ENCODE measurements at places on chromosomes 2 and 18. TPM values are rescaled to one million over a fixed set of nuclear protein-coding genes. Genes with fewer than 3 reads are reported as not detected.

The RPRM gene
- not detected for total RNA-seq

The CCDC68 gene
- total RNA-seq = 3.3 TPM

DNA sequence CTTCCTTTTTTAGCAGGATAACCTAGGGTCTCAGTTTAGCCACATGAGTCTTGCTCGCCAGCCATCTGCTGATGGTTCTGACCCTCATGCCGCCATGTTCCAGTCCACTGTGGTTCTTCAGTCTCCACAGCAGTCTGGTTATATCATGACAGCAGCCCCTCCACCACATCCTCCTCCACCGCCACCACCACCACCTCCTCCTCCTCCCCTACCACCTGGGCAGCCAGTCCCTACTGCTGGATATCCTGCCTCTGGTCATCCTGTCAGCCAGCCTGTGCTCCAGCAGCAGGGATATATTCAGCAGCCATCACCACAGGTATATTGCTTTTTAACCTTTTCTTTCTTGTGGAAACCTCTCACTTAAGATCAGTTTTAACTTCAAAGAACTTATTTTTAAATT lies 89.9 kb upstream of the UBXN4 start:
- DNase-seq = no peak

The OST4 gene
- 257 TPM for total RNA-seq

DNA sequence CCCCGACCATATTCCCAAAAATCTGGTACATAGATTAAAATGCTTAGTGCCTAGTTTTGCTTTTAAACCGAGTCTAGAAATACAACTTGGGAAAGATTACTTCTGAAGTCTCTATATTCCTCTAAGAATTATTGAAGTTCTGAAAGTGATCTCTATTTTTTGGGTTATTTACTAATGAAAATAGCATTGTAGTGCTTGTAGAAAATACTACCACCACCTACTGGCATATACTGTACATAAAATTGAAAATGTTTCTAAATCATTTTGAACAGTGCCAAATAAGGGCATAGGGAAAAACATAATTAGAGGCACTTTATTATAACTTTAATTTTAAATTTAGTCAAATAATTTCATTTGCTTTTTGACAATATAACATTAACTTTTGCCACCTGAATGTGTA lies 1399.6 kb upstream of the ZEB2 start:
- DNase-seq = no peak

DNA sequence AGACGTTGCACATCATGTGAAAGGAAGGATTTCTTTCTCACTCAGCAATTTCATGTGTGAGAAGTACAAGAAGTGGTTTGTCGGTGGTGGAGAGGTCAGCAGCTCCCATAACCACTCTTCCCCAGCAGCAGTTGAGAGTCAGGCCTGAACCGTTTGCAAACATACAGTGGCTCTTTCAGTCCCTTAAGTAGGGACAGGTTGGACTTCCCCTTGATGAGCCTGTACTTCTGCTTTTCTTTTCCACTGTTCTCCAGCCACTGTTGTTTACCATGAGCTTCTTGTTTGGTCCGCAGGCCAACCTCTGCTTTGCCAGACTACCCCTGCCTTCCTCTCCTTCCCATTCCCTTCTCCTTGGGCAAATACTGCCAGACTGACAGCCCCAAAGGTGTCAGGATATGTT lies 391.3 kb upstream of the CELF4 start:
- DNase-seq = no peak

DNA sequence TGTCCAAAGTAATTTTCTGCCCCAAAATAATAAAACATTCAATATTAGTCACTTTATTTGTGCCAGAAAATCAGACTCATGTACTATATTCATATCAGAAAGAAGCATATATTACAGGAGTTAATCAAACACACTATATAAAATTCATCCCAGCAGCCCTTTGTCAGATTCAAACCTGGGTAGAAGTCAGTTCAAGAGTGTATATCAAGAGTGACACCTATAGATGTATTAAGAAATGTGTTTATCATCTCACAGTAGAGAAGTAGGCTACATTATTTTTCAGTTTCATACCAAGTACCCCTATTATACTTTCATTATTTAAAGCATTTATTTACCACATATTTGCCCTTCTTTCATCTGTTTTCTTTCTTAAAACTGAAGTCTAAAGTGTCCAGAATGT lies 193.2 kb upstream of the DDX18 start:
- DNase-seq = no peak

DNA sequence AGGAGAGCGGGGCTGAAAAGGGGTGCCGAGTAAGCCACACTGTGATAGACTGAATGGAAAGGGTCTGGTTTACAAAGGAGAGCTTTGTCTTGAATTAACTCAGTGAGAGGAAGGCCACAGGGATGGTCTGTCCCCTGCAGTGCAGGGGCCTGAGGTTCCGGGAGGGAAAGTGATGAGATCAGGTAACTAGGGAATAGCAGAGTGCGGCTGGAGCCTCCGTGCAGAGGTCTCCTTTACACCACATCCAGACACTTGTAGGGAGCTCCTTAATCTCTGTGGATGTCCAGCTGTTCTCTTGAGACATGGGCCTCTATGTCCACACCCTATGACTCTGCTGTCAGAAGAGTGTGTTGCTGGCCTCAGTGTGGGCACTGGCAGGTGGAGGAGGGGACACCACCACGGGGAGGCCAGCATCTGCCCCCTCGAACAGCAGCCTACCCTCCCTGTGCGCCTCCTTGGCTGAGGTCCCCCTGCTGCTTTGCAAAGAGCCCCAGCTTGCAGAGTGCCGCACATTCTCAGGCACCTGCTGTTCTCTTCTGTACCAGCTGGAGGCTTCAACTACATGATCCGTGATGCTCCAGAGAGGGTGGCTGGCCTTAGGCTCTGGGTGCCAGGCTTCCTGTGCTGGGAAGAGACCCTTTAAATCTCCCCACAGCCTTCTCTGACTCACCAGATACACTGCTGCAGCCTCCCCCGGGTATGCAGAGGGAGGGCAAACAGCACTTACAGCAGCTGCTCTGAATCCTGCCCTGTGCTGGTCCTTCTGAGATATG lies 25.9 kb downstream of the ENOSF1 start:
- DNase-seq = no peak

The ALPG gene
- total RNA-seq = not detected

GRCh38 chr2:196263181-196263747 lies 91.9 kb upstream of the STK17B start:
- DNase-seq = peak; percentile 42

DNA sequence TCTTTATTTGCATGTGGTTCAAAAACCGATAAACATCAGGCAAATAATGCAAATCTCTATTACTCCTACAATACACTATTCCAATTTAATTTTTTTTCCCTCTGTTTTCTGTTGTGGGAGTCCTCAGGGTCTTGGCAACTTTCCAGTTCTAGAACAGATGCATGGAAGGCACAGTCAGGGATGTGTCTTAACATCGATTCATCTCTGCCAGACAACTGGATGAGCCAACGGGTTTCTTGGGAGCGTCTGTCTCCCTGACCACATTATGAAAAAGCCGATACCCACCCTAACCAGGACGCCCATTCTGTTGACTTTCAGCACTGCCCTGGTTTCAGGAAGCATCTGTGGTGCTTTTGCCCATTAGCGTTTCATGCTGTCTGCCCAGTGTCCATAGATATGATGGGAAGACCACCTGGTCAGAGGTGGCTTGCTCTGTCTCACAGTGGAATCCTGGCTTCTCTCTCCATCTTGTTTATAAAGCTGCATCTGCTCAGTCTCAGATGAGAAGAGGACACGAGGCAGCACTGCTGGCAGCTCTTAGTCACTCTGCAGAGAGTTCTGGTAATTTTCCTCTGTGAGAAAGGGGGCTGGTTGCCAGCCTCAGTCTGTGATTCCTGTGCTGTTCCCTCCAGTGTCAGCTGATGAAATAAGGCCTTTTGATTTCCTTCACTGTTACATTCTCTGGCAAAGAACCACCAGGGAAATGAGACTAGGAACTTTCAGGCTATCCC lies 57.9 kb upstream of the KCNE4 start:
- DNase-seq = peak; percentile 67

GRCh38 chr2:226169751-226170581 lies 629.7 kb downstream of the IRS1 start:
- no peak for DNase-seq

DNA sequence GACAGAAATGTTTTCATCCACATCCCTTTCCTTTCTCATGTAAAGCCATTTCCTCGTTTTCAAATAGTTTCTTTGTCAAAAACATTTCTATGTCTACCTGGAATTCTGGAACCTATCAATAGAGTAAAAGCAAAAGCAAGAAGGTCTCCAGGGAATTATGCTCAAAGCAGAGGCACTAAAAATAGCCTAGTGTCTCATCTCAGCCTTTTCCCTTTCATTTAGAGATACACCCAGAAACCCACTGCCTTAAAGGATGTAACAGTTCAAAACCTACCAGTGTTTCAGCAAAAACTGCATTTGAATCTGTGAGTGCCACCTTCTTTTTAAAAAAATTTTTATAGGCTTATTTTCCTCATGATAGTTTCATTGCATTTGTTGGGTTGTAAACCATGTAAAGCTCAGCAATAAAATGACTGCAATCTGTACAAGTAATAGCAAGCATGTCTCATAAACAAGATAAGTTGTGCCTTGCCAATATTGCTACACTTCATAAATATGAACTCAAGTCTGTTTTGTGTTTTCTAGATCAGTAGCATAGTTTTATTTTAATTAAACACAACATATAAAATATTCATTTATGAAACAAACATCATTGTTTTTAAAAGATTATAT lies 927.3 kb upstream of the ACVR2A start:
- DNase-seq = no peak

- DNase-seq = no peak
Measured at GRCh38 chr2:768451-768850, 91.2 kb upstream of the TMEM18 start.

DNA sequence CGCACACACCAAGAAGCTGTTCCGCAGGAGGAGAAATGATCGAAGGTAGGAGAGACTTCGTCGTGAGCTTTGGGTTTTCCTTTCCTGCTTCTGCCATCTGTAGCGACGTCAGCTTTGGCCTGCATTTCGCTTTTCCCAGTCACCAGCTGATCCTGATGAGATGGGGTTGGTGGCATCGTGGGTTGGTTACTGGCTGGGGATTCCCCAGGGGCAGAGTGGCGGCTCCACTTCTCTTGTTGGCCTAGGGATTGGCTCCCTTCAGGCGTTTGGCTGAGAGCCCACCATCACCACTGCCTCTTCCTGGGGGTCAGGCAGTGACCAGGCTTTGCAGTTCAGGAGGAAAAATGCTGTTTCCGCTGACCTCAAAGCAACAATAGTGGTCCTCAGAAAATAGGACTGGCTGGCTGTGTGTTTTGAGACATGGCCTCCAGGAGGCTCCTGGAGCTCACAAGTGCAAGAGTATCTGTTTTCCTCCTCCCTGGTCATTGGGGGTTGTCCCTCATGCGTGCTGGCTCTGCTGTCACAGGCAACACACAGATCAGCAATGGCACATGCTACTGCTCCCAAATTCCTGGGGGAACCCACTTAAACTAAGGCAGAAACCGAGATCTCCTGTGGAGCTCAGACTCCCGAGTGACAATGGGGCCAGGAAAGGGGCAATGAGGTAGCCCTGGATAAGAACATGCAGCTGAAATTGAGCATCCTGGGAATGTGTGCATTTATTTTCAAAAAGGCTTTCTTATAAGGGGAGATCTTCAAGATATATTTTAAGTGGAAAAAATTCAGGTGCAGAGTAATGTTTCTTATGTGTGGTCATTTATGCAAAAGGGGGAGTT lies 173.0 kb downstream of the CTIF start:
- DNase-seq = peak; percentile 21

DNA sequence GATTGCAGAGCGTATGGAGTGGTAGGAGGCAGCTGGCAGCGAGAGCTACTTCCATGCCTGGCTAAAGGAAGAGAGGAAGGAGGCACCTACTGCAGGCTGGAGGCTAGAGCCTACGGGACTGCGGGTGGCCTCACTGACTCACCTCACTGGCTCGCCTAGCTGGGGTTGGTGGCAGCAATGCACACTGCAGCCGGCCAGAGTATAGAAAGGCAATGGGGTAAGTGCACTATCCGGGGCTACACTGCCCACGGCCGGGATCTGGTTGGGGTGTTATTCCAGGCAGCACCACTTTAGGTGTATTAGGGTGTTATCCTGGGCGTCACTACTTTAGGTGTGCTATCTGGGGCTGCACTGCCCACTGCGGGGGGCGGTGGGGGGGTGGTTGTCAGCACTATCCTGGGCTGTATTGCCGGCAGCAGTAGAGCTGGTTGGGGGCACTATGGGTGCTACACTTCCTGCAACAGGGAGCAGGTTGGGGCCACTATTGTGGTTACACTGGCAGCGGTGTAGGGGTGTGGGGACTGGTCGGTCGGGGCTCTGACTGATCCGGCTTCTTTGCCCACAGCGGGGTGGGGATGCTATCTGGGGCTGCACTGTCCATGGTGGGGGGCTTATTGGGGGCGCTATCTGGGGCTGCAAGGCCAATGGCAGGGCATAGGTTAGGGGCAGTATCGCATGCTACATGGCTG lies 33.3 kb upstream of the ANKRD62 start:
- peak; percentile 44 for DNase-seq

DNA sequence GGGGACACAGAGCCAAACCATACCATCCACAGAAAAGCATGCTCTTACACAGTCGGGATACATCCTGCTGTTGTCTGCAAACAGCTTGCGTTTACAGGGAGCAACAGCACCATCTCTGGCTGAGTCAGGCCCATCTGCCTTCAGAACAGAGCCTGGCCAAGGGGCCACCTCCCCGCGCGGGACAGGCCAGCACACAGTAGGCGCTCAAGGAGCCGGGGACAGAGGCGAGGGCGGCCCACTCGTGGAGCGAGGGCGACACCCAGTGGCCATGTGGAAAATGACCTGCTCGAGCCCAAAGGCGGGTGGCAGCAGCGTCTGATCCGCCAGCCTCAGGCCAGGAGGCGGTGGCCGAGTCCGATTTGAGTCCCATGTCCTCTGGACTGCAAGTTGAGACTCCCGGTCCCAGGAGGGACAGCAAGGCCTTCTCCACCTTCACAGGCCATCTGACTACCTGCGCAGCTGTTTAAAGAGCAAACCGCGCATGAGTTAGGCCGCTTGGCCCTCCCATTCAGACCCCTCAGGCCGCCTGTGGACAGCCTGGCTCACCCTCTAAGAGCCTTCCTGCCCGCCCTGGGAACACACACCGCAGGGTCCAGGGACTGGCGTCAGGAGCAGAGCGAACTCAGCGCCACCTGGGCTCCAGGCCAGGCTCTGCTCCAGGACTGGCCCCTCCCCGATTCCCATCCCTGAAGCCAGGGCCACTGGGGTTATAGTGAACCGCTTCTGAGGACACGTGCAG lies 38.3 kb downstream of the TTC32 start:
- DNase-seq = peak; percentile 63

DNA sequence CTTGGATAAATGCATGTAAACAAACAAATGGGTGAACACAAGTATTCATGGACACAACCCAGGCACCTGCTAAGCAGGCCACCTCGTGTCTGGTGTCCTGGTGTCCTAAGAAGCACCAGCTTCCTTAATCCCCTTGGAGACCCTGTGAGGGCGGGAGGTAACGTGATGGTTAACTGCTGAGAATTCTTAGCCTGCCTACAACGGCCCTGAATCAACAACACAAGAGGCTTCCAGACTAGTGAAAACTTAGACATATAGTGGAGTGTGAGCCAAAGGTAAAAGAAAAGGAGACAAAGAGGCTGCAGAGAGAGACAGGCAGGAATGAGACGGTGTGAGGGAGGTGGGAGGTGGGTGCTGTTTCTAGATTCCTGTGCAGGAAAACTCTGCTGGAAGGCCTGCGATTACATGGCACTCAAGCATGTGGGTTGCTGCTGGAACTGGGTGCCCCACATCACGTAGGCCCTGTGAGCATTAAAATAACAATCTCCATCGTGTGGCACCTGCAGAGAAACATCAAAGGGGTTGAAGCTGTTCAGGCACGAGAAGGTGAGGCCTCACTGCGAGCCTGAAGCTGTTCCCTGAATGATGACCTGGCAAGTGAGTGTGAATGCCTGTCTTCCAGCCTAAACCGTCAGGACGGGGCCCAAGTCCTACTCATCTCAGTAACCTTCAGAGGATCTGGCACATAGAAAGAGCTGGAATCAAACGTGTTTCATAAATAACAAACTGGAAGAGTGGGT lies 64.2 kb downstream of the RPL37A start:
- DNase-seq = no peak
